ENCODE measurements at places on chromosomes 5 and 9.

DNA sequence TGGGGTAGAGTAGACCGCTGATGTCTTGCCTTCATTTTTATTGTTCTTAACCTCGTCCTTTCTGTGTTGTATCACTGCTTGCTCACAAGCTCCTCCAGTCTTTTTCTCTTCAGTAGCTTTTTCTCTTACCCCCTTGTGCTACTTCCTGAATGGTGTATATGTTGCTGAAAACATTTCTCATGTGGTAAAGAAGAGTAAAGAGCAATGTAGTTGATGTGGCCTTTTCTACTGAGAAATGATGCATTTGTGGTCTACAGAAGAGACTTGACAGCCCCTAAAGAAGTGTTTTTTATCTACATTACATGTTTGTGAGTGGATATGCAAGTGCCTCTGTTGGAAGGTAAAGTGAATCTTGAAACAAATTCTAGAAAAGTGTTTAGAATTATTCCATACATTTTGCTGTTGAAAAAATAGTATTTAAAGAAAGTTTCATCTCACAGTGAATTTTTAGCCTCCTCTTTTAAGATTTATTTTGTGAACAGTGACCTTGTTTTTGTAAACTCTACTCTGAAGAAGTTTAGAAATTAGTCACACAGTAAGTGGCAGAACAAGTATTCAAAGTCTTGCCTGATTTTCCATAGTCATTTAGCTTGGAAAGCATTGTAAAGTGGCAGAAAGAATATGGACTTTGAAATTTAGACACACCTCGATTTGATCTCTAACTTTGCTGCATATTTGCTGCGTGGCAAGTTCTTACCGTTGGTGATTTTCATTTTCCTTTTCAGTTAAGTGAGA, 17.4 kb downstream of the CDC42SE2 start:
- no peak for DNase-seq

DNA sequence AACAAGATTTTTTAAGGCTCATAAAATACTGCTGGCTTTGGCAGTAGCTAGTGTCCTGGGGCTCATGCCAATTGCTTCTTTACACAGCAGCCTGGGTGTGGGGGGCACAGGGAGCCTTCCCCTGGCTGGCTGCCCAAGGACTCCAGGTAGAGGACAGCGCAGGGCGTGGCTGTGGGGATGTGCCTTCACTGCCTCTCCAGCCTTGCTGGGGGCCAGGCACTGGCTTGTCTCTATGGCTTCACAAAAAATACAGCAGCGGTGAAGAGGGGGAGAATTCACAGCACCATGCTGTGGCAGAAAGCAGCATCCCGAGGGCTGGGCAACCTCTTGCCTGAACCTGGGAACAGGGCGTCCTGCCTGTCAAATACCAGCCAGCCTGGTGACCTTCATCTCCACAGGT, 57.4 kb downstream of the DAP start:
- DNase-seq, result no peak

GRCh38 chr5:113205807-113206206, 229.0 kb downstream of the TSSK1B start:
- no peak for DNase-seq

DNA sequence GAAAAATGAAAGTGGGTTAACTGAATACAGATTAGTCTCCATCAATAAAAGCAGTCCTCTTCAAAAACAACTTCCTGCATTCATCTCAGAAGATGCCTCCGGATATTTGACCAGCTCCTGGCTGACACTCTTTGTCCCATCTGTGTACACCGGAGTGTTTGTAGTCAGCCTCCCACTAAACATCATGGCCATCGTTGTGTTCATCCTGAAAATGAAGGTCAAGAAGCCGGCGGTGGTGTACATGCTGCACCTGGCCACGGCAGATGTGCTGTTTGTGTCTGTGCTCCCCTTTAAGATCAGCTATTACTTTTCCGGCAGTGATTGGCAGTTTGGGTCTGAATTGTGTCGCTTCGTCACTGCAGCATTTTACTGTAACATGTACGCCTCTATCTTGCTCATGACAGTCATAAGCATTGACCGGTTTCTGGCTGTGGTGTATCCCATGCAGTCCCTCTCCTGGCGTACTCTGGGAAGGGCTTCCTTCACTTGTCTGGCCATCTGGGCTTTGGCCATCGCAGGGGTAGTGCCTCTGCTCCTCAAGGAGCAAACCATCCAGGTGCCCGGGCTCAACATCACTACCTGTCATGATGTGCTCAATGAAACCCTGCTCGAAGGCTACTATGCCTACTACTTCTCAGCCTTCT, 16.6 kb downstream of the F2R start:
- peak; percentile 11 for DNase-seq

- DNase-seq, result no peak
Observed at GRCh38 chr9:3980771-3981170, 319.1 kb downstream of the GLIS3 start.

DNA sequence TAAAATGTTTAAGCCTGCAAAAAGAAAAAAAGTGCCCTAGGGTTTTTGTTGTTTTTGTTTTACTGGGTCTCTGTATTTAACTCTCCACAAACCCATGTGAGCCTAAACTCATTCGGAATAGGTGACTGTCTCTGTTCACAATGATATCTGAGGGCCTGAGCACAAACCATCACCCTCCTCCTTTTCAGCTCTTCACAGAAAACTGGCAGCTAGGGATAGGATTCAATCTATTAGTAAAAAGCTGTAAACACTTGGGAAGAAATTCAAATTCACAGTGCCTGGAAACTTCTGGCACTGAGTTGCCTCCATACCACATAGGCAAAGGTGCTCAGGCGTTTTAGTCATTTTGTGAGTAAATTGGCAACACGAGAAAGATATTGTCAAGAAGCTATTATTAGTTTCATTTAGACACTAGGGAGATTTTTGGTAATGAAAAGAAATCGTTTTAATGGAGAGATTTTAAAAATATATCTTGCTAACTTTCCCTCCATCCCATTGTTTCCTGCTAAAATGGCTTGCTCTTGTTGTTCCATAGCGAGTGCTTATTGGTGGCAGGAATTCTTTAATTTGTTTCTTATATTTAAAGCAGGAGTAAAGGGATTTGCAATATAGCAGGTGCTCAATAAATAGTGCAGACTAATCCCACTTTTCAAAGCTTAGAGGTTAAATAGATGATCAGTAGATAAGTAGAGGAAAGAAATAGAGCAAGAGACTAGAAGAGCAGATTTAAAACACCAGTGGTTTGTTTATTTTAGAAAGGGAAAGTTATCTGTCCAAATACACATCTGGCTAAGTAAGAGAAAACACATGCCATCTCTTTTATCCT, 9.7 kb downstream of the FOXD1 start:
- DNase-seq, result no peak

GRCh38 chr9:131657940-131658339, 81.9 kb downstream of the RAPGEF1 start:
- no peak for DNase-seq

Measured in CD4-positive, alpha-beta T cell treated with Interleukin-6 for 4 hours (primary cell).